ENCODE measurements at places on chromosomes 7 and 10.

DNA sequence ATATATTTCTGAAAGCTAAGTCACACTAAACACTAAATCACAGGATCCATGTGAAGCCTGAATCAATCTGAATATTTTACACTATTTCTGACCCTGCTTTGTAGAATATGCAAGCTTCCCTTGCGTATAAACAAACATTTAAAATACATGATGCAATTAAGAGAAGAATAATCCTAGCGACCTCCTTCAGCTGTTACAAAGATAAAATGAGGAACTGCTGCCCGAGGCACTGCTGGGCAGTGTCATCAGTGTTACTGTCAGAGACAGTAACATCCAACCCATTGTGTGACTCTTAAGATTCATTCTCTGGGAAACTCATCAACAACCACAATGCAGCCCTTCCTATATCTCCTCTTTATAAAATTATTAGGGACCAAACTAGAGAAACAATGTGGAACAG is 61.6 kb downstream of the COBL start:
- no peak for DNase-seq

- no peak for DNase-seq
These were observed 328.2 kb upstream of the MAGI2 start for GRCh38 chr7:79781716-79782115.

- no peak for DNase-seq
These were observed 369.6 kb upstream of the VWC2 start for GRCh38 chr7:49403844-49404243.

DNA sequence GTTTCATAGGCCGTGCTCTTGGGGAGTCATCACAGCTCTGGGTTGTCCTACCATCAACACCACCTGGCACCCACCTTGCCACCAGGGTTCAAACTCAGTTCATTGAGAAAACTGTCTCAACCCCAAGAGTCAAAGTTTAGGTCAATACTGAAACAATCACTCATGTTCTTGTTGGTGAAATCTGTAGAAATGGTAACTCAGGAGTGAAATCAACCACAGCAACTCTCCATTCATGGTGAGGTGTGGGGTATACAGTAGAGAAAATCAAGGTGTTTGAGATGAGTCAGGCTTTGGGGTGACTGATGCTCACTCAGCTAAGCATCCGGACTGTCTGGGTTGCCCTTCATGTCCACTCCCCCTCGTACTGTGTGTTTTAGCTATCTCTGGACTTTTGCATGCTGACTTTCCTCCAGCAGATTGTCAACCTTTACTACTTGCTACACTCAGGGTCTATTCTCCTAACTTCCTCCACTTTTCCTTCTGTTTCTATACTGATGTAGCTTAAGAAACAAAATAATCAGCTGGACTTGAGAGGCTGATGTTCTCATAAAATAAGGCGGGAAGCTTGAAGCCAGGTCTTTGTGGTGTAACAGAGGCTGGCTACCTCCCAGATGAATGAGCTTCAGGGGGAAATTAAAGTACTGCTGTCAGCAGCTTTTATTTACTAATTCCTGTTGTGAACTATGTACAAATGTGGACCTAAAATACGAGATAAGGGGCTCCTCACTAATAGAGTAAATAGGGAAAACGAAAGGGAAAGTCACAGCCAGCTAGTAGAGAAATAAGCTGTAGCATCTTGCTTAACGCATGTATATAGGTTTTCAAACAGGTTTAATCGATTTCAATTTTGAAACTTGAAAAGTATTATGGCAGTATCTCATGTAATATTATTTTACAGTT is 173.6 kb upstream of the AKR1E2 start:
- no peak for DNase-seq

DNA sequence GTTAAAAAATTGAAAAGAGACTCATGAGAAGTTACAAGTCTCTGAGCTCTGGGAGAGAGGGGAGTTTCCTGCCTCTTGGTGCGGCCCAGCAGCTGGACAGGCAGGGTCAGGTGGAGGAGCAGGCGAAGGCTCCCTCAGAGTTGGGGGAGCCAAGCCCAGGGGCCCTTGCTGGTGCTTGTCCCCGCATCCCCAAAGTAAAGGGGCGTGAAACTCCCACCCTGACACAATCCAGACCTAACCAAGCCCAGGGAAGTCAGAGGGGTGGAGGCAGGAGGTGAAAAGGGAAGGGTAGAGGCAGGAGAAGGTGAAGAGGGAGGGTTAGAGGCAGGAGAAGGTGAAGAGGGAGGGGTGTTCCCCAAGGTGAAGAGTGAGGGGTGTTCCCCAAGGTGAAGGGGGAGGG is 322.8 kb downstream of the GLRX3 start:
- DNase-seq, result no peak

DNA sequence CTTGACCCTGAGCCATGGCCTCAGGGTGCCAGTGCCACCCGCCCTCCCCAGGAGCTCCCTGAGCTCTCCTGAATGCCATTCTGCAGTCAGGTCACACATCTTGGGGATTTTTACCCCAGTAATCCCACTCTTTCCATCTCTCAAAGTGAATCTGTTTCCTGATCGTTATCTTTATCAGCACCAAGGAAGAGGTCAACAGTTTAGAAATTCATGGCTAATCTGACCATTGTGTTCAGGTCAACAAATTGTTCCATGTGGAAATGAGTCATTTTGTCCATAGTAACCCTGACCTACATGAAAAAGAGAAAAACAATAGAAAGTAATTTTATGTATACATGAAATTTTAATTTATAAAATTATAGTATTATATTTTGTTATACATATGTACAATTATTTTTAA is 28.8 kb upstream of the ZNF488 start:
- no peak for DNase-seq

GRCh38 chr10:70272925-70273316 is 10.9 kb downstream of the NPFFR1 start:
- DNase-seq, result no peak

DNA sequence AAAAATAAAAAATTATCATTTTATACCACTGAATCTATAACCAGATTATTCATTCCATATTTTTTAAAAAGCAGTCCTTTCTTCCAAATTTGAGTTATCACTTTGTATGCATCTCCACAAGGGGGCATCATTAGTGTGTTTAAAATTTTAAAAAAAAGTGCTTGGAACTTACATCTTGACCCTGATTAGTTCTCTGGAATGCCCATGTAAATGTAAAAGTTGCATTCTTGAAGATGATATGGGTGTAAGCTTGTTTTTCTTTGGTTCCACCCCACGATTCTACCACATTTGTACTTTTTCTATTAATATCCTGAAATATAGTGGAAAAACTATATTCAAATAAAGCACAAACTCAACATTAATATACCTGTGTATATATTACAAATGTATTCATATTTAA is 144.9 kb downstream of the ELAPOR2 start:
- DNase-seq, result no peak

DNA sequence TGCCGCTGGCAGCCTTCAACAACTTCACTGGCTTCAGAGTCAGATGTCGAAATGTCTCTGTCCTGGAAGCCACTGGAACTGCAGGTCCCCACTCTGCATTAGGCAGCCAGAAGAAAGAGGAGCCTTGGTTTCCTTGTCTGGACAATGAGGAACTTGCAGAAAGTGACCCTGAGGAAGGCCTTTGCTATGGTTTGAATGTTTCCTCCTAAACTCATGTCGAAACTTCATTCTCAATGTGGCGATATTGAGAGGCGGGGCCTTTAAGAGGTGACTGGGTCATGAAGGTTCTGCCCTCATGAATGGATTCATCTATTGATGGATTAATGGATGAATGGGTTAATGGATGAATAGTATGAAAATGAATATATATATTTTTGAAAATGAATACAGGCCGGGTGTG is 61.6 kb upstream of the GPR26 start:
- DNase-seq, result no peak

- no peak for DNase-seq
These were observed 29.4 kb downstream of the CTBP2 start for GRCh38 chr10:125130916-125131315.

DNA sequence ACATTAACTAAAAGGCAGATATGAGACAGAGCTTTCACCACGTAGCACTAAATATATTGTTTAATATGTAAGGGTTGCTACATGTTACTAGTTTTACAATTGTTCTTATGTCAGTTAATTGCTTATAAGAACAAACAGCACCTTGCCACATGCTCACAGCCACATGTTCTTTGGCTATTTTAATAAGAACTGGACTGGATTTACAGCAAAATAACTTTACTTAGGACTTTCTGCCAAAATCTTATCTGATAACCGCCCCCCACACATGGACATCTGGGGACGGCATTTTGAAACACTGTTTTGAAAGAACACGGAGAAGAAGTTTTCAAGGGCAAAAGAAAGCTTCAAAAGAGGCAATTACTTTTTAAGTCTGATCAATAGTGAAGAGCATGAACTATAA is 45.3 kb downstream of the JAZF1 start:
- DNase-seq, result no peak

DNA sequence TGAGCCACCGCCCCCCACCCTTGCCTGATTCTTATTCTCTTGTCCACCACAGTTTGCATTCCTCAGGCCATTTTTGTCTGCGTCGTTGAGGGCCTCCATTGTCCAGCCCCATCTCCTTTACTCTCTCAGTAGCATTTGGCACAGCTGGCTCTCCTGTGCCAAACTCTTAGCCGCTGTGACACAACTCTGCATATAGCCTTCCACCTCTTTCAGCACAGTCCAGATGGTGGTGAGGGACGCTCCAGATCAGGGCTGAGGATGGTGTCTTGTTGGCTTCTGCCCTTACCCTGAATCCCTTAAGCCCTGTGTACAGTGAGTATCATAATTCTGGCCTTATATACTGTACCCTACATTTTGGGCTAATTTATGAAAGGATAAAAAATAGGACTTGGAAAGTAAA is 45.6 kb downstream of the BMPR1A start:
- DNase-seq, result no peak

DNA sequence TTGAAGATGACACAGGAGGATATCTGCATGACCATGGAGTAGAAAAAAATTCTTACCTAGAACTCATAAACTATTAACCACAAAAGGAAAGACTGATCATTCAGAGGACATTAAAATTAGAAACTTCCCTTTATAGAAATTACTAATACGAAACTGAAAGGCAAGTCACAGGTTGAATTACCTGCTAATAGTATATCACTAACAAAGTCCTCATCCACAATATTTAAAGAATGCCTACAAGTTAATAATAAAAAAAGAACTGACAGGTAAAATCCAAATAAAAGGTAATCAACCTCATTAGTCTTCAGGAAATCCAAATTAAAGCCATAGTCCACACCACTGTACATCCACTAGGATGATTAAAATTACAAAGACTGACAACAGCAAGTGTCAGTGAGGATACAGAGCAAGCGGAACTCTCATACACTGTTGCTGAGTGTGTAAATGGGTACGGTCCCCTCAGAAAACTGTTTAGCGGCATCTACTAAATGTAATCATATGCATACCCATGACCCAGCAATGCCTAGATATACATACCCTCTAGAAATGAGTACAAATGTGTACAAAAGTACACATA is 71.2 kb downstream of the ARHGAP21 start:
- DNase-seq, result no peak

DNA sequence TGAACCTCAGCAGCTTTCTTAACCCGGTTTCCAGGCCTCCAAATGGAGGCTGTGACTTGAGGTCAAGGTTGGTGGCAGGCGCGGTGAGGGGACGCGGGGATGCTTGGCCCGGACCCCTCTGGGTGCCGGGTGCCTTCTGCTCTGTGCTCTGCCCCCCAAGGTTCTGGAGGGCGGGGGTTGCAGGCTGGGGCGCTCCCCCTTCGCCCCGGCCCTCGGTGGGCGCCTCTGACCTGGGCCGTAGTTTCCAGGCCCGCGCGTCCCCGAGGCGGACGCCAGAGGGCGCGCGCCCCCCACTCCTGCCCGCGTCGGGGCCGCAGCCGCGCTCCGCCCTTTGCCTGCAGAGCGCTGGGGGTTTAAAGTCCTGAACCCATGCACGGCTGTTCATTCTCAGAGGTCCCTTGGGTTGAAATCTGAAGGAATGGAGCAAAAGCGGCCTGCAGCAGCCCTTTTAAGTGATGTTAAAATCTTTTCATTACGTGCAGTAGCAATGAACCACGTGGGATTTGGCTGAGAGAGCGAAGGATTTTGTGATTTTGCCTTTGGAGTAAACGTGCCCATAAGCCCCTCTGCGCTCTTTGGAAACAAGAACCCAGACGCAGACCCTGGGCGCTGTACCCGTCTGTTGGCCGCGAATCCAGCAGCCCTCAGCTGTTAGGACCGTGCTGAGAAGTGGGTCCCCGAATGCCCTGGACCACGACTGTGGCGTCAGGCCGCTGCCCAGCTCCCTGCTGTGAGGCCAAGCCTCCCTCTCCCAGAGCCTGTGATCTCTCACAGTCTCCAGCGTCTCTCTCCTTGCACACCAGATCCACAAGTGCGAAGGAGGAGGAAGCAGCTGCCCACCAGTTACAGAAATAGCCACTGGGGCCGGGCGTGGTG is 135.0 kb downstream of the ACTR3B start:
- no peak for DNase-seq

Measured in HFF-Myc (cell line).